ENCODE measurements at places on chromosomes 7 and 10.

DNA sequence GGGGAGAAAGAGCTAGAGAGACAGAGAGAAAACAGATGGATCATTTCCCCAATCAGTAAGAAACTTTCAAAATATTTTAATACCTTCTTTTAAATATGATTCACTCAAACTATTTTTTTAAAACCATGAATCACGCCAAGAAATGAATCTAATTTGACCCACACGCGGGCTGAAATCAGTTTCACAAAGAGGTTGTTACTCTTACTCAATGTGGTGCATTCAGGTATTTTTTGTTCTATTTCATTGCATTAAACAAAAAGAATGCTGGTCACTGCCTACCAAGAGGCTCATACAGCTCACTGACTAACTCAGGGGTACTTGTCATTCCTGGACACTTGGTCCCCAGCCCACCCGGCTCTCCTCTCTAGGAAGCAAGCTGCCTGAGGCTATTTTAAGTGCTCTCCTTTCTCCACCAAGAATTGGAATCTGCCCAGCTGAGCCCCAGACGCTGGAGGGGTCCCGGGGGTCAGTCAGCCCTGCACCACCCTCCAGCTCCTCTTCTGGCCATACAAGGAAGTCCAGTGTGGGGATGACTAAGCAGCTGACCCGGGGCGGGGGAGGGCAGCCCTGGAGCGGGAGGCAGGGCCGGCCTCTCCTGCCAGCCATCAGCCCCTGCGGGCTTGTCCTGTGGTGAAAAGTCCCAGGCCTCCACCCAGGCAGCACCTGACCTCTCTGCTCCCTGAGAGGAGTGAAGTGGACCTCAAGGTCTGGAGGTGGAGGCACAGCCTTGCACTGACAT is 21.7 kb upstream of the PFKP start:
- DNase-seq, result no peak

- no peak for DNase-seq
These were observed 55.6 kb downstream of the NOC3L start for GRCh38 chr10:94307046-94307615.

DNA sequence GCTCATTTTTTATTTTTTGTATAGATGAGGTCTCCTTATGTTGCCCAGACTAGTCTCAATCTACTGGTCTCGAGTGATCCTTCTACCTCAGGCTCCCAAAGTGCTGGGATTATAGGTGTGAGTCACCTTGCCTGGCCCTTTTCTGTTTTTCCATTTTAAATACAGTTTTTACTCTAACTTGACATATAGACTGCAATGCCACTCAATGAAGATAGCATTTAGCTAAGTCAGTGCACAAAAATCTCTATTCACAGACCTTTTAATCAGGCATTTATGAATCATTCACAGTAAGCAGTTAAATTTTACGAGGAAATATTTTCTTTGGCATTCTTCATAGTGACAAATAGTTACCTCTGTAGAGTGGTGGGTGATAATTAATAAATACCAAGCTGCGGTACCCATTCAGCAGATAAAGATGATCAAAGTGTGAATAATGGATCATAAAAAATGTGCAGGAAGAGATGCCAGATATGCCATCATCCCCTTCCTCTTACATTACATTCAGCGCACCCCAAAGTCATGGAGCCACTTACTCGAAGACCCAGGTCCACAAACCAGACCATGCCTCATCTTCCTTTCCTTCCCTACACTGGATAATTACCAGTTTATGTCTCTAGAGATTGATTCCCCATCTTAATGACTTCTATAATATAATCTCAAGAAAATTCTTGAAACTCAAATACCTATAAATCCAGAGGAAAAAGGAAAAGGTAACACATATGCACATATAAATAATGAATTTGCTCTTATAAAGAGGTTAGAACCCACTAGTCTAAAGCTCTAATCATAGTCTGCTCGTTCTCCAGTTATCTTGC is 56.0 kb downstream of the UBE2H start:
- DNase-seq, result no peak

DNA sequence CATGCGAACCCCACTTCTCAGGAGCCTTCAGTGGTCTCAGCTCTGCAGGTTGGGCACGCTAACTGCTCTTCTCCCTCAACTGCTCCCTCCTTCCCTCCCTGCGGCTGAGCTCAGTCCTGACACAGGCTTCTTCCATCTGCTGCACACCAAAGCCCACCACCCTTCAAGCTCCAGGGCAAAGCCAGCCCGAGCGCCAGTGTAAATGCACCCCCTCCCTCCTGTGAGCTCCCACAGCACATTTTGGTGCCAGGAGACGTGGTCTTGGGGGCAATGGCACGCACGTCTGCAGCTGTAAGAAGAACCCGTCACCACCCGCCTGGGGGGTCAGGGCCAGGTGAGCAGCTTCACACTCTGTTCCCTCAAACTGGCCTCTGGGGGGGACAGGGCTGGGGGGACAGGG is 15.9 kb downstream of the VIPR2 start:
- no peak for DNase-seq

GRCh38 chr7:32890010-32890792 is 1.4 kb downstream of the KBTBD2 start:
- DNase-seq, result no peak

GRCh38 chr7:126937171-126937570 is 315.6 kb downstream of the GRM8 start:
- DNase-seq, result no peak

- no peak for DNase-seq
These were observed 165.3 kb upstream of the ZMIZ1 start for GRCh38 chr10:78903341-78903940.

DNA sequence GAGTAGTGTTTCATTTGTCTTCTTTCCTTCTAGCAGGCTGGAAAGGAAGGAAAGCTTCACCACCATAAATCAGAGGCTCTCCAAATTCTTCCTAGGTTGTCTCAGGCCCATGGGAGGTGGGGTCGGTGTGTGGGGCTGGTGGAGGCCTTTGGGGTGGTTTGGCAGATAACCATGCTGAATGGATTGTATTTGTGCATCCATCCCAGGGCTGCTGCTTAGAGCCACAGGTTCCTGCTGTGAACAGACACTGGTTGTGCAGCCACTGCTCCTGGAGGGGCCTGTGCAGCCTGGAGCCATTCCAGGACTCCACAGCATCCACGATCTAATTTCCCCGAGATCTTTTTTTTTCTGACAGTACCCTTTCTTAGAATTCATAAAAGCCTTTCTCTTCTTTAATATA is 741.8 kb downstream of the SUGCT start:
- no peak for DNase-seq

DNA sequence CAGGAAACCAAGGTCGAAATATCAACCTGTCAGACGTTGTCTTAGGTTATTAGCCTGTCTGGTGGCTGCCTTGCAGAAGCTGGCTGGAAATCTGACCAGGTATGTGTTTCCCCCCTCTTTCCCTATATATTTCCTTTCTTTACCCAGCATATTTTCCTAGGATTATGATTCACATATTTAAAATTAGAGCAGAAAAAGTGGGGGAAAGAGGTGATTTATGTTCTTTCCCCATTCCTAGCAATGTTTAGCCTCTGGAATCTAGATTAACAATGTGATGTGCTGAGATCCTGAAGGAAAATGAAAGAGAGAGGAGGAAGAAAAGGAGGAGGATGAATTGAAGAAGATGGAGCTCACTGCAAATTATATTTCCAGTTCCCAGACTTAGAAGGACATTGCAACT is 421.4 kb upstream of the AUTS2 start:
- DNase-seq, result no peak

DNA sequence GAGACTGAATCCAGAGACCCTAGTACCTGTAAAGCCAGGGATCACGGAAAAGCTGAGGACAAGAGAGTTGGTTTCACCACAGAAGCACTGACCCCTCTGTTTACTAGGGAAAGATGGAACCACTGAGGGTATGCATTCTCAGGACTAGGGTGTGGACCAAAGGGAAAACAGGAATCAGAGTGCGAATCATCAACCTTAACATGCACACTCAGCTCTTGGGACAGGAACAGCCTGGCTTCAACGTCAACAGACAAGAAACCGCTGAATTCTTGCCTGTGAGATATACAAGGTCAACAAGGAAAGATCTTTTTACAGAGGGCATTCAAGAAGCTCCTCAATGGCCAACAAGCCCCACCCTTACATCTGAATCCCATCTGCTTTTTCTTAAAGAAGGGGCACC is 14.9 kb downstream of the TNRC18 start:
- DNase-seq, result no peak

GRCh38 chr7:116499168-116500077 is at the start of gene CAV2:
Gene CAV2, plus strand, starts transcription at chr7:116499738. Its CDS starts 44 bp downstream, at chr7:116499782.
- no peak for DNase-seq

- DNase-seq, result no peak
These were observed 132.6 kb downstream of the AKR1D1 start for GRCh38 chr7:138208864-138209263.

DNA sequence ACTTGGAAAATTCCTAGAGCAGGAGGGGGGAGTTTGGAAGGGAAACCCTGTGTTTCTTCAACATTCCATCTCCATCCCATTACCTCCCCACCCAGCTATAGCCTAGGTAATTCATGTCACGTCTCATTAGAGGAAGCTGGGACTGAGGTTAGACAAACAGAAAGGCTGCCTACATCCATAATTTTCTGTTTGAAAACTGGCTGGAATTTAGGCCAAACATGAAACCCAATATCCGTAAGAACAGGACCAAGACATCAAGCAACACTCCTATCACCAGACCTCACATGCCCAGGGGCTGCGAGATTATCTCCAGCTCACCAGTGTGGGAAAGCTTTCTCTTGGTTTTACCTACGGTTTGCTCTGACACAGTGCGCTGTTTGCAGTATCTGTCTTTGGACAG is 316.3 kb downstream of the FRMD4A start:
- no peak for DNase-seq

GRCh38 chr10:44334621-44335184 is 50.2 kb downstream of the CXCL12 start:
- DNase-seq, result no peak

DNA sequence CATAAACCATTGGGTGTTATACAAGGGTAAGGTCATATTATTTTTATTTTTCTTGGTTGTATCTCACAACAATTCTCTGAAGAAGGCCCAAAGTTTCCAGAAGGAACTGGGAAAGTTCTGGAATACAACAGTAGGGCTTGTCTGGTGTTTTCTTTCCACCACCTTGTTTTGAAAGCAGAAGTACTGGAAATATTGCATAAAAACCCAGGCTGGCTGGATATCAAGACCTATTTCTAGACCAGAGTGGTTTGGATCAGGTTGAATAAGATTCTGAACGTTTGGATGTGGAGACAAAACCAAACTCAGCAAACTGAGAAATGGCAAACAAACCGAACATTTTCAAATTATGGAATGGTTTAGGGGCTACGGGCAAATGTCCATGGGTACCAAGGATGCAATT is 182.6 kb upstream of the FZD8 start:
- DNase-seq, result no peak

- DNase-seq, result no peak
These were observed 11.4 kb downstream of the DAGLB start for GRCh38 chr7:6436385-6436685.

- DNase-seq, result no peak
These were observed 57.5 kb upstream of the CREB5 start for GRCh38 chr7:28354601-28355402.

- no peak for DNase-seq
These were observed 32.2 kb downstream of the LRRC72 start for GRCh38 chr7:16558761-16559302.

DNA sequence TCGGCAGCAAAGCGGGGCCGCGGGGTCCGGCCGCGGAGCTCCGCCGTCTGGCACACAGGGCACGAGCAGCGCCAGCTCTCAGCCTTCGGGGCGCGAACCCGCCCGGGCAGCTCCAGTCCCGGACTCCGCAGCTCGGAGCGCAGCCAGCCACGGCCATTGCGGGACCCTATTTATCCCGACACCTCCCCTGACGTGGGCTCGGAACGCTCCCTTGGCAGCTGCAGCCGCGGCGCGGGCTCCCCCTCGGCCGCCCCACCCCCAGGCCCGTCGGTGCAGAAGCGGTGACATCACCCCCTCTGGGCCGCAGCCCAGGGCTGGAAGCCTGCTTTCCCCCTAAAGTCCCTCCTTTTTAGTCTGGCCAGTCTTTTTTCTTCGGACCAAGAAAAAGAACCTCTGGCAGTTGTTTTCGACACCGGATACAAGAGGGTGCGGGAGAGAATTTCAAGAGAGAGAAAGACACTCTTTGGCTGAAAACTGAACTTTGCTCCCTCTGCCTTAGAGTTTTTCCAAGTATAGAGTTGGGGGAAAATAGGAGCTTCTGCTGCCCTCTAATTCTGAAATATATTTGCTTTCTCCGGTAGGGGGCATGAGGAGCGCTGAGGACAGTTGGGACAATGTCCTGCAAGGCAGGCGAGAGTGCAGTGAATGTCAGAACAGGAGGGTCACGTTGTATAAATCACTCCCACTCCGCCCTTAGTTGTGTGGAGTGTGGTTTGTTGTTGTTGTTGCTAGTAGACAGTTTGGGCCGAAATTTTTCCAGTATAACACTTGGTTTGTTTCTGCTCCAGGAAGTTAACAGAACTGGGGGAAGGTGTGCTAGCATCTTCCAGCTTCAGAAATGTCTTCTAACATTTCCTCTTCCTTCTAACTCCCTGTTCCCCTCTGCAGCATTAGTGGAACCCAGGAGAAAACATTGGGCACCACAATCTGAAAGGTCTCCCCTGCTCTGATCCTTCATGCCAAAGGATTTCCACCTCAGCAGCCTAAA is at the start of gene SFRP4:
Gene SFRP4 (minus strand): TSS at position 145 of the 988 bp plus-strand sequence. CDS start 280 bp downstream, outside the sequence.
- DNase-seq, result no peak

DNA sequence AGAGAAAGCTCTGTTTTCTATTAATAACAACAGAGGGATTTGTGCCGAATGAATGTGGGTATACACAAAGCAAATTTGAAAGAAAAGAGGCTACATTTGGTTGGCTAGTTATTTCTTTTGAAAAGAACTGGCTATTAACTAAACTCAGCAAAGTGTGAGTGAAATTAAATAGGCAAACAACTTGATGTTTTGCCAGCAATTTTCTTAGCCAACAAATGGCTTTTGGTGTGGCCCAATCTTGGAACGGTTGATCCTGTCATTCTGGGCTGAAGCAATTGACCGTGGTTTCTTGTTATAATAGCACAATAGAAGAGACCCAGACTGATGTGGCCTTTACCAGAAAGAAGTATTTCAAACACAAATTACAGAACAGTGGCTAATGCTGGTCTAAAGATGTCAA is 898.6 kb downstream of the KCNMA1 start:
- DNase-seq, result no peak

- no peak for DNase-seq
These were observed 96.3 kb downstream of the ATXN7L1 start for GRCh38 chr7:105779856-105780780.

GRCh38 chr10:19468413-19468812 is 347.8 kb upstream of the PLXDC2 start:
- DNase-seq, result no peak

- DNase-seq, result no peak
These were observed 12.2 kb upstream of the PSAP start for GRCh38 chr10:71863203-71863602.

- no peak for DNase-seq
These were observed 844.9 kb upstream of the PHF14 start for GRCh38 chr7:10128748-10129147.

- no peak for DNase-seq
These were observed 116.9 kb downstream of the SVOPL start for GRCh38 chr7:138584283-138584682.
